ENCODE measurements at places on chromosomes 4 and X.

DNA sequence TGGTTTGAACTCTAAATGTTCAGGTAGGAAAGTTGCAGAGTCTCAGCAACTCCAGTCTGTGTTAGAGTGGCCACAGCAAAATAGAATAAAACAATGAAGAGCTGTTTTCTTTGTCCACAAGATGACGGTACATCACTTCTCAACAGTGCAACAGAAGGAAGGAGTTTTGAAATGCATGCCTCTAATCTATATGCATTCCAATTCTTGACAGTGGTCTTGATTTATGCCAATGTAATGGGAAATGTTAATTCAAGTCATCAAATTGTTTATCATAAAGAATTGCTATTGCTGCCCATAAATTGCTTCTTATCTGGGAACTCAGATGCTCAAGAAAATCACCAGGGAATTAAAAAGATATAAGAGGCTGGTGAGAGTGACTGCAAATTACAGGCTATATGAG is 195.5 kb upstream of the PRPS2 start:
- DNase-seq, result no peak

DNA sequence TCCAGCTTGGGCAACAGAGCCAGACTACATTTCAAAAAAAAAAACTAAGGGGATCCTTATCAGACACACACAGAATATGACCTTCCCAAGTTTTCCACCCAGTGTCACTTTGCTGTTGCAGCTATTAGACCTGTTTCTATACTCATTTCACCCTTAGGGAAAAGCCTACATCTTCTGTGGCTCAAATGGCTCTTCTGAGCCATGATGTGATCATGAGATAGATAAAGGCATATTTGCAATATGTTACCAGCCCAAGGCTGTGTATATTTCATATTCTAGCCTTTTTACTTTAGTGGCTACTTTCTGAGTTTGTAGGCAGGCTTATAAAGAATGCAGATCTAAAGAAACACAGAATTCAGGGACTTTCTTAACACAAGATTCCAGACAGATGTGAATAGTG is 19.3 kb downstream of the RS1 start:
- DNase-seq, result no peak

DNA sequence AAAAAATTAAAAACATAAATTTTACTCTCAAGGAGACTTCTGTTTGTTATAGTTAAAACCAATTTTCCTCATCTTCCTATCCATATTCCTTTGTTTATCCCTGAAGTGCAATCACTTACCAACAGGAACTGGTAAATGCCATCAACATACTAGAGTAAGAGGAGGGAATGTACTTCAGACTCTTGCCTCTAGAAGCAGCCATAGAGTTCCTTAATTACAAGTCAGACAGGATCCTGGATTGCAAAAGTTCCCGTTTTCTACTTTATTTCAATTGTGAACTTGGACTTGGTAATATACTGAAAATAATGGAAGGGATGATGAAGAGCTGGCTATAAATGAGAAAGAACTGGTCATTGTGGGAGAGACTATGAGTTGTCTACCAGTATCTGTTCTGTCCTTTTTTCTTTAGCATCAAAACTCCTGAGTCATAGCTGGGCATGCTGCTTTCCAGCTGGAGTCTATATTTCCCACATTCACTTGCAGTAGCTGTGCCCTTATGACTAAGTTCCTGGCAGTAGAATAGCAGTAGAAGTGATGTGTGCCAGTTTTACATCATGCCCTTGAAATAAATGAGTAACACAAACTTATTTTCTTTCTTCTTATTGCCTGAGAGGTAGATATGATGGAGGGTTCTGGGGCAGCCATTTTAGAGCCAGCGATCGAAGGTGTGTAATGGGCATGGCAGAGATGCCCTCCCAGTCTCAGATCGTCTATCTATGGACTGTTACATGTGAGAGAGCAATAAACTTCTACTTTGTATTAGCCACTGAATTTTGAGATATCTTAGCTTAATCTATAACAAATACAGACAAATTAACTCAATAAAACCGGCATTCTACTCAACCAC is 26.8 kb upstream of the SPARCL1 start:
- DNase-seq, result no peak

DNA sequence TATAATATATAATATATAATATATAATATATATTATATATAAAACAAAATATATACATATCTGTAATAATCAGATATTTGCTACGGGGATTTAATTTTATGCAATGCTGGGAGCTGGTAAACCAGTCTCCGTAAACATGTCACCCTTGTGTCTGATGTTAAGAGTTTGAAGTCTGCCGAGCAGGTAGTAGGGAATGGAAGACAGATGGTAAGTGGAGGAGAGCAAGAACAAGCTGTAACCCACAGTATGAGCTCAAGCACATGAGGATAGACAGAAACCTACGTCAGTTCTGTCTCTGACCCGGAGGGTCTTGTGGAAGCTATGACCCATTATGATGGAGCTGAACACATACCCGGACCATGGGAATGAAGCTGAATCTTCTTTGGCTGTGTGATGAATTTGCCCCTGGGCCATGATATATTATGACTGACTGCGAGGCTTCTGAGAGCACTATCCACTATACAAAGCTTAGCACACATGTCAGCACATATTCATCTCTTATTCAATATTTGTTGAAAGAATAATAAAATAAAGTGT is 46.2 kb downstream of the TIGD2 start:
- DNase-seq, result no peak

GRCh38 chrX:106946464-106946863 is 26.3 kb downstream of the CLDN2 start:
- DNase-seq, result no peak

DNA sequence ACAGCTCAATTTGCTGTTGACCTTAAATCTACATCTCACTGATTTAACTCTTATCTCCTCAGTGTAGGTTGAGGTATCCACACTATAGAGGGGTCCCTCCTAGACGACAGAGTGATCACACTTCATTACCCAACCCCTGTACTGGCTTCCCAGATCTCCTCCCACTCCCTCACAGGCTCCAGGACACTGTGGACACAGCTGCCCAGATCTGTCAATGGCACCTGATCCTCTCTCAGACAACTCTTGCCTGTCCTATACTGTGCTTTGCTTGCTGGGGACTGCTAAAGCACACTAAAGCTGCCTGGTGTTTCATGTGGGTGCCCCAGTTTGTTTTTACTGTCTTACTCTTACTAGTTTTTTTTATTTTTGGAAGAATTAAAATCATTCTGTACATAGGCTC is 27.9 kb downstream of the RAB40AL start:
- DNase-seq, result no peak

GRCh38 chr4:151673908-151674520 is 86.8 kb downstream of the GATB start:
- DNase-seq, result no peak

DNA sequence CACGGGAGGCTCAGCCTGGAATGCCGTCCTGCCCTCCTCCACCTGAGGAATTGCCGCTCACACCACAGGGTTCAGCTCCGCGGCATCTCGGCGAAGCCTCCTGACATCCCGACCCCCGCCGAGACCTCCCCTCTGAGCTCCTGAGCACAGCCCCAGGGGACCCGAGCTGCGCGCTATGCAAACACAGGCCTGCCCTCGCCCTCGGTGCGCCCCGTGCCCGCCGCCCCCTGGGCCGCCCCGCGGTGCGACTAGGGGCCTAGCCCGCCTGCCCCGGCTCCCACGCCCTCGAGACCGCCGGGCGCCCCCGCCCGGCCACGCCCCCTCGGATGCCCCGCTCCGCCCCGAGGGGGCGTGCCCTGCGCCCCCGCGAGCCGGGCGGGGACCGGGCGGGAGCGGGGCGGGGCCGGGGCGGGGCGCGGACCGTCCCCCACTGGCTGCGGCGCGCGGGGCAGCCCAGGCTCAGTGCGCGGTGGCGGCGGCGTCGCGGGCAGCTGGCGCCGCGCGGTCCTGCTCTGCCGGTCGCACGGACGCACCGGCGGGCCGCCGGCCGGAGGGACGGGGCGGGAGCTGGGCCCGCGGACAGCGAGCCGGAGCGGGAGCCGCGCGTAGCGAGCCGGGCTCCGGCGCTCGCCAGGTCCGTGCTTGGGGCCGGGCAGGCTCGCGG is at the start of gene FGFR3:
Gene FGFR3 (plus strand): TSS at position 462 of the 664 bp plus-strand sequence. CDS start 642 bp downstream, outside the sequence.
- DNase-seq, result no peak

GRCh38 chr4:99061048-99061700 is 27.4 kb downstream of the ADH5 start:
- no peak for DNase-seq

DNA sequence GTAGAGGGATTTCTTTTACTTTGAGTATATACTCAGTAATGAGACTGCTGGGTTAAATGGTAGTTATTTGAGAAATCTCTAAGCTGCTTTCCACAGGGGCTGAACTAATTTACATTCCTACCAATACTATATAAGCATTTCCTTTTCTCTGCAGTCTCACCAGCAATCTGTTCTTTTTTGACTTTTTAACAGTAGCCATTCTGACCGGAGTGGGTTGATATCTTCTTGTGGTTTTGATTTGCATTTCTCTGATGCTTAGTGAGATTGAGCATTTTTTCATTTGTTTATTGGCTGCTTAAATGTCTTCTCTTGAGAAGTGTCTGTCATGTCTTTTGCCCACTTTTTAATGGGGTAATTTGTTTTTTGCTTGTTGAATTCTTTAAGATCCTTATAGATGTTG is 43.3 kb downstream of the SPCS3 start:
- no peak for DNase-seq

DNA sequence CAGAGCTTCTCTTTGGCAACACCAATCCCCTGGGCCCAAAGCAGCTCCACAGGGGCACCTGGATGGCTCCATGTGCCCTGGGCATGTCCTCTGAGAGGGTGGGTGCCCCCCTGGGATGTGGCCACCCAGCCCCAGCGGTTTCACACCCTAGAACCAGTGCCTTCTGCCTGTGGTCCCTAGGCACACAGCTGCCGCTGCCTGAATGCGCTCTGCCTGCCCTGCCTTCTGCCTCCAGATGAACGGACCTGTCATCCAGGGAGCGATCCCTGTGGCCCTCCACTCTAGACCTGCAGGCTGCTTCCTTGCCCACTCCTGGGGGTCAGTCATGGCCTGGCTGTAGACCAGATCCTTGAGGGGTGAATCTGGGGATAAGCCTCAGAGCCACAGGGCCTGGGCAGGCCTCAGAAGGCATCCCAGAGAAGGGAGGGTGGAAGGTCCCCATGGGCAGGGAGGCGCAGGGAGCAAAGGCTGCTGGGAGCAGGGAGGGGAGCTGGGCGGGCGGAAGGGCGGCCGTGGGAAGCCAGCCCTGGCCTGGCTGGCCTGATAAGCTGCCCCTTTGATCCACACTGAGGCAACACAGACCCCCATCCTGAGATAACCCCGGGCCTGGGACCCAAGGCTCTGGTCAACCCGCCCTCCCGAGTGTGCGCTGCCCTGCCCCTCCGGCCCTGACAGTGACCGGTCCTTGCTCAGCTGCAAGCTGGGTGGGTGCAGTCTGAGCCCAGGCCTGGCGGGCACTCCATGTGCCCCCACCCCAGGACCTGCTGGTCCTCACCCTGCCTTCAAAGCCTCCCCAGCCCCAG is 8.1 kb upstream of the FGFR3 start:
- DNase-seq, result no peak

- DNase-seq, result no peak
Observed at GRCh38 chr4:136725286-136726081, 806.8 kb downstream of the PCDH18 start.

DNA sequence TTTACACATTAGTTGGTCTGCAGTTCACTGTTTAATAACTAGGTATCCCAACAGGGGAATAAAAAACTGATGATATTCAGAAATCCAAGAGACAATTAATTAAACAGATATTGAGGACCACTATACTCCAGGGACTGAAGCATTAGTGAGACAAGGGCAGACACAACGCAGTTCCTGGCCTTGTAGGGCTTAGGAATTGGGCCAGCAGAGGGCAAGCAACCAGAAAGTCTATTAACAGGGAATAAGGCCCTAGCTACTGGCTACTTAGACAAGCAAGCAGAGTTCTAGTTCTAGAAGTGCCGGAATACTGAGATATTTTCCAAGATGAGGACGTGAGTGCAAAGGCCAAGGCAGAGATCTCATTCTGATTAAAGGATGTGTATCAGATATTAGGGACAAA is 58.6 kb upstream of the ADGRA3 start:
- DNase-seq, result no peak

GRCh38 chrX:19695884-19696283 is 180.6 kb upstream of the MAP3K15 start:
- DNase-seq, result no peak

GRCh38 chrX:1139185-1139500 is 73.3 kb downstream of the CRLF2 start:
- no peak for DNase-seq

DNA sequence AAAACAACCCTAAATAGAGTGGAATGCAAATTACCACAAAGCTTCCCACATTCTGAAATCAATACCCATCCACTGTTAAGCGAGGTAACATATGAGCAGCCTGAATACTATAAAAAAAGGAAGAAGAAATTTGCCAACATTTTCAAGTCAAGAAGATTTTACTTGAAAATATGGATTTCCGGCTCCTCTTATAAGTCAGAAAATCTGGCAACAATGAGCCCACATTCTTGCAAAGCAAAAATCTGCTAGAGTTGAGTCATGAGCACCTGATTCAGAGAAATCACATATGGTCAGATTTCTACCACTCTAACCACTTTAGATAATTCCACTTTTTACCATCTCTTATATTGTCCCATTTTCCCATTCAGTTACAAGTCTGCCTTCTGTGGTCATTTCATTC is 395.7 kb downstream of the DTHD1 start:
- DNase-seq, result no peak

DNA sequence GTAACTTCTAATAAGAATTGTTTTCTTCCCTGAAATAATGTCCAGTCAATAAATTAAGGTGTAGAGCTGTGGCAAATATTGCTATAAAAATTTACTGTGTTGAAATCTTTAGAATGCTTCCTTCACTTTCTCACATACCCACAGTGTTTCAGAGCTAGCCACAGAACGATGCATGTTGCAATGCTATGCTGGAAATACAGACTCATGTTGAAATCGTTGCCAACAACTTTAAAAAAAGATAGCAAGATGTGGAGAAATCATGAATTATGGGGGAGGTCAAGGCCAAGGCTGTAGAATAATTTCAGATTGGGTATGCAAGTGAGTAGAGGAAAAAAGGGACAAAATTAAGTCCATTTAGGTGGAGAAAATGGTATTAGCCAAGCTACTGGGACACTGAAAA is 204.8 kb downstream of the VEGFC start:
- no peak for DNase-seq

DNA sequence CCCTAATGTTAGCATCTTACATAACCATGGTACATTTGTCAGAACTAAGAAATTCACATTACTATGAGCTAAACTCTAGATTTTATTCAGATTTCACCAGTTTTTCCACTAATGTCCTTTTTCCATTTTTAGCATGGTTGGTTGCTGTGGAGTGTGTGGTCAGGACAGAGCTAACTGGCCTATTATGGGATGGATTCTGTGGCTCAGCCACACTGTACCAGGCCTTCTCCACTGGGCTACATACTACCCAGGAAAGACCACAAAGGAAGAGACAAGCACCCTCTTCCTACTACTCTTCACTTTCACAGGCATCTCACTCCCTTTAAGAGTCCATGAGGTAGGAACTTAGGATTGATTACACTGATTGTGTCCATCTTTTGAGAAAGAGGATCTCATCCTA is 67.4 kb downstream of the ZNF827 start:
- DNase-seq, result no peak

GRCh38 chr4:143025081-143025704 is 159.5 kb upstream of the USP38 start:
- no peak for DNase-seq

GRCh38 chr4:109444182-109444844 is 10.7 kb downstream of the SEC24B start:
- DNase-seq, result no peak

All from NCI-H187 (cell line).